NCI-H2171 (cell line): ENCODE measurements at places on chromosomes 7 and 10.

- no peak for DNase-seq
These were observed 126.9 kb downstream of the MGMT start for GRCh38 chr10:129593953-129594352.

DNA sequence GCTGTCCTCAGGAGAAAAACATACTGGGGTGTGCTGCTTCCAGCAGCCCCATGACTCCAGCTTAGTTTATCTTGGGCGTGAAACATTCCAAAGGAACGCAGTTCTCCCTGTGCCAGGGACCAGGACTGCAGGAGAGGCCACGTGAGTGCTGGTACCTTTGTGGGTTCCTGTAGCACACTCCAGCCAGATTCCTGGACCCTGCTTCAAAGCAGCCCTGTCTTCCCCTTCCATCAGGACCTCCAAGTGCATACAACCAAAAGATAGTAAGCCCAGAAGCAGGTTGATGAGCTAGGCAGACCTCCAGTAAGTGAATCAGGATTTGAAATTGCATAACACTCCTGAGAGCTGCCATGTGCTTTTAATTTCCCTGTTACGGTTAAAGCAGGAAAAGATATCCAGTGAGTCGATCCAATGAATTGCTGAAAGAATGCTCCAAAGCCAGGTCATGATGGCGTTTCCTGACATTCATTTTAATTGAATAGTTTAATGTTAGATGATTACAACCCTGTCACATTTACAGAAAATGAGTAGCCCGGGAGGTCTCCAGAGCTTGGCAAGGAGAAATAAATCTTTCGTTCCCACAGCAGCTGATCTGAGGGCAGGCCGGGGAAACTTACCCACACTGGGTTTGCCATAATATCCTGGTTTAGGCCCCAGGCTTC lies 38.9 kb upstream of the CPXM2 start:
- no peak for DNase-seq

DNA sequence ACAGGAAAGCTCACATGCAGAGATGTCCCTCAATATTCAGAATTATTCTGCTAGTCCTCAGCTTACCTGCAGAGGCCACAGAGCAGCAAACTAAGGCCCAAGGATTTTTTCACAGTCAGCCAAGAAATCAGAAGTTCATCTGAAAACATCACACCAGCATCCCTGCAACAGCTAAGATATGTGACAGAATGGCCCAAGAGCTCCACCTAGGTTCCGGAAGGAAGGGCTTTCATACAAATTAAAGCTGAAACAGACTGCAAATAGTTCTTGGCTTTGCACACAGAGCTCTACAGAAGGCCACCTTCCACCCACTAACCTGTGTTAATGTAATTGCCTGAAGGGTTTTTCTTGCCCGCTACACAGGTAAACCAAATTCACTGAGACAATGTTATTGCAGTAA lies 438.8 kb upstream of the C7orf33 start:
- DNase-seq: no peak

DNA sequence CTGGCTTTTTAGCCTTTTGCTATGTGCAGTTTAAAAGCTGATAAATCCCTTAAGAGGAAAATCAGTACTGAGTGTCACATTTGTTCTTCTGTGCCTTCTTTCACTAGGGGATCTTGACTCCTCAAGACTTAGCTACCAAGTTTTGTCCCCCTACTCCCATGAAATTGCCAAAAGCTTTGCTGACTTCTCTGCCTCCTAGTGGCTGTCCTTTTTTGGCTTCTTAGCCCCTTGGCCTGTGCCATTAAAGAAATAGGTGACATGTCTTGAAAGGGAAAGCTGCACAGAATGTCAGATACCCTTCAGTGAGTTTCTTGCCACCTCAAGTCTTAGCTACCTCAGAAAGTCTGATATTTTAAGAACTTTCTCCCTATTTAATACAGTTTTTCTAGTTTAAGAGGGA lies 10.5 kb downstream of the MKLN1 start:
- no peak for DNase-seq

- DNase-seq: no peak
These were observed 12.8 kb upstream of the RPEL1 start for GRCh38 chr10:103232772-103233488.

- no peak for DNase-seq
These were observed 387.2 kb downstream of the BBS9 start for GRCh38 chr7:33516568-33516967.

- no peak for DNase-seq
These were observed 590.9 kb upstream of the MGMT start for GRCh38 chr10:128875956-128876736.

DNA sequence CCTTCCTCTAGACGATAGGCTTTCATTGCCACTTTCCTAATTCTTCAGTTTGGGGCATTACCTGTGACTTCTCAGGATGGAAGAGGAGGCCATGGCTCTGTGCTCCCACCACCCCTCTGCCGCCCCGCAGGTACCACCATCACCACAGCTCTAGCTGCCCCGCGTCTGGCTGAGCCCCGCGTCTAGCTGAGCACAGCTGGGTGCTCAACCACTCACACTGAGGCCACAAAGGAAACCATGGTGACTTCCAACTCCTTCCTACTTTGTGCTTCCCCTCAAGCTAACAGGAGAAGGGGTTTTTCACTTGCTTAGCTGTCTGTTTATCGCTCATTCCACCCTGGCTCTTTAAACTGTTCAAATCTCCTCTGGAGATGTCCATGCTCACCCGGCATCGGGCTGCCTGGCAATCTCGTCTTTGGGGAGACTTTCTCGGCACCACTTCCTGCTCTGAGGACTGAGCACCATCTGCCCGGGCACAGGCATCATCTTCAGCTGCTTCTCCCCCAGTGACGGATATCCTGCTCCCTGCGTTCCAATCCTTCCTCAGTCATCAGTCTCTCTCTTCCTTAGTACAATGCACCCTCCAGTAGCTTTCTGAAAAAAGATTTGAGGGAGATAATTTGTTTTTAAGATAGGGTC lies 59.4 kb downstream of the MAD1L1 start:
- no peak for DNase-seq

GRCh38 chr10:3660753-3661152 lies 124.3 kb downstream of the KLF6 start:
- no peak for DNase-seq

DNA sequence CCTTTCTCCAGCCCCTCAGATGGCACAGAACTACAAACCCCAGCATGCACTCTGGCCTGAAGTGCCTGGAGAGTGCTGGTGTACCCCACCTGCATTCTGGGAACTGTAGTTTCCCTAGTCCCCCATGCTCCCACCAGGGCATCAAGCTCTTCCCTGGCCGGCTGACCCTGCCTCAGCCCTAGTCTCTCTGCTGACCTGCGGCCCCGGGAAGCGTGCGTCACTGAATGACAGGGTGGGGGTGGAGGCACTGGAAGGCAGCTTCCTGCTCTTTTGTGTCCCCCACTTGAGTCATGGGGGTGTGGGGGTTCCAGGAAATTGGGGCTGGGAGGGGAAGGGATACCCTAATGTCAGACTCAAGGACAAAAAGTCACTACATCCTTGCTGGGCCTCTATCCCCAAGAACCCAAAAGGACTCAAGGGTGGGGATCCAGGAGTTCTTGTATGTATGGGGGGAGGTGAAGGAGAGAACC lies 2.1 kb downstream of the NOS3 start:
- peak; percentile 44 for DNase-seq

DNA sequence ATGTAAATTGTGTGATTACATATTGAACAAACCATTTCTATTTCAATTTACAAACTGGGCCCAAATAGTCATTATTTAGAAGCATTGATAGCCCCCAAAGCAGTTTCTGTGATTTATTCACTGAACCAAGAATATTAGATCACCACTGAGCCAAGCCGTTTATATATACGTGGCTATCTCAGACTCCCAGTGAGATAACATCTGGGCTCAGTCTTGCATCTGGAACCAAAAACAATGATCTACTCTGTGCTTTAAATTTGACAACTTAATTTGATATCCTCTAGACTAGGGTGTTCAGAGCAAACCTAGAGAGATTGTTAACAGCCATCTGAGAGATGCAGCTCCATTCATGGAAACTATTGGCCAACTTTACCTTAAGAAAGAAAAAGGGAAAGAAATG lies 41.4 kb upstream of the BTBD16 start:
- DNase-seq: no peak

- no peak for DNase-seq
These were observed 96.6 kb downstream of the TPST1 start for GRCh38 chr7:66301737-66302136.

DNA sequence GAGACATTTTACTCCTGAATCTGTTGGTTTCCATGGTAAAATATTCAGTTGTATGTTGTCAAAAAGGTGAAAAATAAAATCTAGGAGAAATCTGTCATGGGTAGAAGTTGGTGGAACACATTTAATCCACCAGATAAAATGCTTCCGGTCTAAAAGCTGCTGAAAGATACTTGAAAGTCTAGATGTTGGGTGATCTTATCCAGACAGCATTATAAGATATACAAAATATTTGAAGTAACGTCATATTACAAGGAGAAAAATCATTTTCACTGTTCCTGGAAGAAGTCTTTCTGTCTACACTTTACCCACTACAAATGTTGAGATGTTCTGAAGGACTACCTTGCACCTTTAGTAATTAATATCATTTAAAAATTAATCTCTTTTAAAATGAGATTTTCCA lies 40.9 kb downstream of the CALD1 start:
- DNase-seq: no peak

DNA sequence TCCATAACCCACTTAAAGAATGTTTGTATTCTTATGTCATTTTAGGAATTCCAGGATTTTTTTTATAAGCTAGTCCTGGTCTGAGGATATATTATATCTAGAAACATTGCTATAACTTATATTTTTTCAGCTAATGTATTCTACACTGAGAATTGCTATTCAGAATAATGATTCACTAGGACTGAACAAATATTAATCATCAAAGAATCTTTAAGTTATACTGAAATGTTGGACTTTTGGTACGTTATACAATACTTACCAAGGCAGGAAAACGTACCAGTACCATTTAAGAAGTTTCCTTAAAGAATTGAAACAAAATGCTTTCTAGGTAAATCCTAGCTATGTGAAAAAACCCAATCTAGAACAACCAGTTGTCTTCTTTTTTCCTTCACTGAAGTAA lies 18.4 kb downstream of the PTTG1IP2 start:
- no peak for DNase-seq

GRCh38 chr7:22551768-22552513 lies 52.0 kb upstream of the STEAP1B start:
- DNase-seq: no peak

- DNase-seq: no peak
These were observed 7.0 kb downstream of the TAX1BP1 start for GRCh38 chr7:27746978-27747377.

GRCh38 chr7:127731431-127732080 lies 79.6 kb downstream of the SND1 start:
- no peak for DNase-seq

DNA sequence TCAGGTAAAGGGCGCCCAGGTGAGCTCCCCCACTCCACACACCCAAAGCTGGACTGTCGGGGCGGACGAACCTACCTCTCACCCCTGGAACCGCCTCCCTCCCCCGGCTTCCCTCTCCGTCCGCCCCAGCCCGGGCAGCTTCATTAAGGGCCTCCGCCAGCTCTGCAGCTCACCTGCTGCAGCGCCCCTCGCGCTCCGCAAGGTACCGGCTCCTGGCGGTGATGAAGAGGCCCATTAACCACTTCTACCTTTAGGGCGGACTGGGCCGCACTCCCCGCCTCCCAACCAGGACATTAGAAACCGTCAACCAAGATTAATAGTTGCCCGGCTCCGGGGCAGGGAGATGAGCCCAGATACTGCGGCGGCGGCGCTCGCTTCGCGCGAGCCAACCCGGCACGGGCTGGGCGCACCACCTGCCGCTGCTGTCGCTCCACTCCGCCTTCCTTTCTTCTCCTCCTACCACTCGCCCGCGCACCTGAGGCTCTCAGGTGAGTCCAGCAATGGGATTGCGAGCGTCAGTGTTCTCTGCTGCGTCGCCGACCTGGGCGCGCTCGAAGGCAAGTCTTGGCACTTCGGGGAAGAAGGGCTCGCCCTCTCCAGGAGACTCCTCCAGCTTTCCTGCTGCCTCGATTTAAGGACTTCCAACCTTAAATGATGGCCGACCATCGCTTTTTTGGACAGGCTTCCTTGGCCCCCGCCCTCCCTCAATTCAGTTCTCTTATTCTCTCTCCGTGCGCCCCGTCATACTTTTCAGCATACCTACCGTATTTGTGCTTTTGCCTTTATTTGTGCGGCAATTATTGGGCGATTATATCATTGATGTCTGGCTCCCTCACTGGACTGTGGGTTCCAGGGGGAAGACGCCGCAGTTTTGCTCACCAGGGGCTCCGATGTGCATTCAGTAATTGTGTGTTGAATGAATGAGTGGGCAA lies 13.6 kb upstream of the KAZALD1 start:
- no peak for DNase-seq

DNA sequence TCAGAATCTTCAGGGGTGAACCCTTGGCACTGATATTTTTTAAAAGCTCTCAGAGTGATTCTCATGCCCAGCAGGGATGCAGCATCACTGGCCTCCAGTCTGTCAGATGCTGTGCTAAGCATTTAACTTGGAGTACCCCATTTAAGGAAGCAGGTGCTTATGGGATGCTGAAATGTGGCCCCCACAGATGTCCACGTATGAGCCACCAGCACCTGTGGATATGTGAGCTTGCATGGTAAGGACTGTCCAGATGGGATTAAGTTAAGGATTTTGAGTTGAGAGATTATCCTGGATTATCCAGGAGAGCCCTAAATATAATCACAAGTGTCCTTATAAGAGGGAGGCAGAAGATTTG lies 17.7 kb downstream of the CHST3 start:
- DNase-seq: no peak

DNA sequence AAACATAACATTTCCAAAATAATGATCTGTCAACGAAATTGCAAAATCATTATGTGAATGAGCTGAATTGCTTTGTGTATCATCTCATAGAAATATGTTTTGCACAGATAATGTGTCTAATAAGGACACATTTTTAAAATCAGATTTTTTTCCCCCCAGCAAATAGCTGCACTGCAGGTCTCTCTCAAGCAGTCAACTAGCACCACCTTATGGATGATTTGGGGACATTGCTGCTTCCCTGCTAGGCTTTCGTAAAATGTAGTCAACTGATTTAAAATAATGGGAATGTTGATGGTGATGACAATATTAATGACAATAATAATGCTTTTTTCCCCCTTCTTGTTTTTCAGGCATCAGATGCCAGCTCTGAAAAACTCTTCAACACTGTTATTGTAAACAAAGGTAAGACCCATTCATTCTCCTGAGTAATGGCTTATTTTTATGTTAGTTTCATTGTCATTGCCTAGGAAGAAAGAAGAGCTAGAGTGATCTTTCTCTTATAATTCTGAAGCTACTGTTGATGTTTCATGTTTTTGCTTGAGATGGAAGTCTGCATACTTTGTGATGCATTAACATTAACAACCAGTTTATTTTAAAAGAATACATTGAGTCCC lies 433.6 kb upstream of the GALNT17 start:
- peak; percentile 44 for DNase-seq

GRCh38 chr10:61406242-61406641 lies 46.9 kb downstream of the TMEM26 start:
- DNase-seq: no peak
